Left ventricle myocardium inferior (tissue), 1 donor: ENCODE measurements at places on chromosomes 1 and 21. TPM values are rescaled to one million over a fixed set of nuclear protein-coding genes. Genes with fewer than 3 reads are reported as not detected.

Gene CD53
- total RNA-seq, result 7.5 TPM

Gene SAMD13
- 2.0 TPM for total RNA-seq

Gene TNNI3K
- 89.7 TPM for total RNA-seq

GRCh38 chr1:239282411-239282810 lies 104.0 kb upstream of the CHRM3 start:
- H3K27ac ChIP-seq, result no peak overlapping the region
- no peak overlapping the region for H3K4me3 ChIP-seq
- no peaks in the 10 kb centered on the region for H3K27me3 ChIP-seq

- peak overlapping the region; percentile 37 for H3K4me3 ChIP-seq
- peak overlapping the region; percentile 88 for H3K27ac ChIP-seq
- peaks cover 8% of the 10 kb centered on the region for H3K27me3 ChIP-seq
These were observed 5.0 kb downstream of the NGF start for GRCh38 chr1:115332813-115333608.
